Stimulated activated CD4-positive, alpha-beta T cell treated with anti-CD3 and anti-CD28 coated beads, Interleukin-4, amount 100 ng/mL, for 4 hours (primary cell): ENCODE measurements at places on chromosomes 6 and 20.
A peak's percentile ranks its signal among the peaks of the same experiment; 100 is the strongest.

- peak; percentile 49 for DNase-seq
Observed at GRCh38 chr20:58870293-58871014, 17.9 kb downstream of the GNAS start.

DNA sequence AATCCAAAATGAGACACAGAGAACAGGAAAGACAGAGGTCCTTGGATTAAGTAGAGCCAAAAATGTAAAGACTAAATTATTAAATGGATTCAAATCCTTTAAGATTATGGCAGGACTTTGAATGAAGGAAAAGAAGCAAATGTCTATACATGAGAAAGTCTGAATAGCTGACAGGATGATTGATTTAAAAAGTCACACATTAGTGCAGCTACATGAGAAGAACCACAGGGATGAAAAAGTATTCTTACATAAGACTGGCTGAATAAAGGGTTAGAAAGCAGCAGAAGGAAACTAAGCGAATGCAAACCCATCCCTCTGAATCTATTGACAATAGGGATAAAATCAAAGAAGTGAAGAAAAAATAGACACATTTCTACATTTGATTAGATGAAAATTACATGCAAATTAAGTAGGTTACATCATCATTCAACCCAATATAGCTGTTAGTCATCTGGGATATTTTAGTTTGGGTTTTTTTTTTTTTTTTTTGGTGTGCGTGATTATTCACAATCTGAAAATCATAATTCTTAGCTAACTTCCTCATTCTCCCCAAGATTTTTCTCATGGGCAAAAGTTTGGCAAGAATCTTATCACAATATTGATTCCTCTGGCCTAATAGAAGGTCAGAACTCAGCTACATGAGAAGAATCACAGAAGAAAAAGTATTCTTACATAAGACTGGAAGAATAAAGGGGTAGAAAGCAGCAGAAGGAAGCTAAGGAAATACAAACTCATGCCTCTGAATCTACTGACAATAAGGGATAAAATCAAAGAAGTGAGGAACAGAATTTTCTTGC is 845.4 kb downstream of the HACE1 start:
- DNase-seq: no peak

DNA sequence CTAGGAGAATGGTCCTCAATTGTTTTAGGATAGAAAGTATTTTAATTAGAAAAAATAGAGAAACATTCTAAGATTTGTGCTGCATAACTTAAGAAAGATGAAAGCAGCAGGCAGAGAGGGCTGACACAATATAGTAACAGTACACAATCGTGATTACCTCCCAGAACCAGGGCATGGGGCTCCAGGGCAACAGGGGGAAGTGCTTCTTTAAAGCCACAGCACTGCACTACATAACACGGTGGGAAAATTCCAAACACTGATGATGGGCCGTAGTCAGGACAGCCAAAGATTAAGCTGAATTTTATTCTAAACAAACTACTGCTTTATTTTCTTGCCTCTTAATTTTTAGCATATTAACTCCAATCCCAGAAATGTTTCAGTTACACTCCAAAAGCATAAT is 14.4 kb downstream of the EXOC2 start:
- DNase-seq: no peak

DNA sequence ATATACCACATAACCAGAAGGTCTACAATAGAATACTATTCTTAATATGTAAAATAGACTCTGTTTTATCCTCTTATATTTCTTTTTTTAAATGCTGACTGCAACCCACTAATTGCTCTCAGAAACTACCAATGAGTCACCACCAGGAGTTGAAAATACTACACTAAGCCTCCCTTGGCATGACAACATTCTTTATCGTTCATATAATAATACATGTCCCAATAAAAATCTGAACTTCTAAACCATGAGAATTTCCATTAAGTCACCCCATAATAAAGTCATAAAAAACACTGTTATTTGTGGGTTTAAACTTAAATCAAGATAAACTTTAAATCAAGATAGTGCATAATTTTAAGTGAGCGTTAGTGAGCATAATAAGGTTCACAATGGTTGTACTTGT is 4.2 kb downstream of the HACE1 start:
- DNase-seq: no peak

GRCh38 chr20:4613718-4614620 is 107.7 kb upstream of the PRND start:
- peak; percentile 69 for DNase-seq

DNA sequence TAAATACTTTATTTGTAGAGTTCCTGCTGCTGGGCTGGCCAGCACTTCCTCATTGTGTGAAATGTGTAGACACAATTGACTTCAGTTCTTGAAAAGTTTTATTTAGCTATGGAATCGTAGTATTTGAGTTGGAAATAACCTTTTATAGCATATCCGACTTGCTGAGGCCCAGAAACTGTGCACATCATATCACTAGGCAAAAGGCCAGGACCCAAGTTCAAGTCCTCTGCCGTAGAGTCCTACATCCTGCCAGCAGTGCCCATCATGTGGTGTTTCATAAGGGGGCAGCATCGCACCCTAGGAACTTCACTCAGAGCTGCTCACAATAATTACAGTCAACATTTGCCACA is 207.7 kb upstream of the SNX9 start:
- no peak for DNase-seq

GRCh38 chr6:168598251-168599117 is 157.5 kb downstream of the SMOC2 start:
- DNase-seq: no peak

DNA sequence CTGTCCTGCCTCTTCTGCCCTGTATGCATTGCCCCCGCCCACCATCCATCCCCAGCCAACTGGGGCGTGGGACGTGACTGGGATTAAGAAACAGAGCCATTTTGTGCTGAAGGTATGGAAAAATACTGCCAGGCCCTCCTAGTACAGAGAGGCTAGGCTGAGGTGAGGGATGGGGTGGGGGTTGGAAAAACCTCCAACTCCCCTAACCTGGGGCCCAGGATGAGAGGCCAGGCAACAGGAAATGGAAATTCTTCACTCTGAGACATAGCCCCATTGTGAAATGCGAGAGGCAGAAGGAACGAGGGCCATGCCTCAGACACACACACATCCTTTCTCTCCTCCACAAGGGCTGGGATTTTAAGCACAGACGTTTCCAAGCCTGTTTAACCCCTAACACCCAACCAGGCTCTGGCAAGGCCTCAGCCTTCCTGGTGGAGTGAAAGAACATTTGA is 19.9 kb downstream of the KCNK5 start:
- DNase-seq: no peak

GRCh38 chr6:110674096-110674495 is 141.2 kb downstream of the CDK19 start:
- DNase-seq: no peak

DNA sequence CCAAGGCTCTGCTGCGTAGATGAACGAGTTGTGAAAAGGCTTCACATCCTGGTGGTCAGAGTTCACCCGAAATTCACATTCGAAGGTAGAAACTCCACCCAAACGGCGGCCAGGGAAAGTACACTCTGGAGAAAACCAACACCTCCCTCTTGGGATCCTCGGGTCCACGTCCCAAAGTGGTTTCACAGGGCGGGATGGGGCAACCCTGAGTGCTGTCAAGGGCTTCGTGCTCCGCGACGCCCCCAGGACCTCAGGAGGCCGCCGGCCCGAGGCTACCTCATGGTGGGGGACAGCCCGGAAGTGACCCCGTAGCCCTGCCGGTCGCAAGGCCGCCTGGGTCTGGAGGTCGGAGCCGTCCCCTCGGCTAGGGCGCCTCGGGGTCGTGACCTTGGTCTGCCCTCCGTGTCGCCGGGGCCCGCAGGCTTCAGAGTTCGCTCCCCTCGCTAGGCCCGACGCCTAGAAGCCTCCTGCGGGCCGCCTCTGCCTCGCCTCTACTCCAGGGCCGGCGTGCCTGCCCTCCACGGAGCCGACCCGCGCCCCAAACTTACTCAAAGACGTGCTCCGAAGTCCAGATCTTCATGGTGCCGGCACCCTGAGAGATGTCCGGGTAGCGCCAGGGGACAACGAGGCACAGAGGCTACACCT is at the start of gene PRELID3B:
TSS of gene PRELID3B (minus strand) at position 636 of the 645 bp plus-strand sequence. CDS start at position 580, 56 bp downstream.
- no peak for DNase-seq

DNA sequence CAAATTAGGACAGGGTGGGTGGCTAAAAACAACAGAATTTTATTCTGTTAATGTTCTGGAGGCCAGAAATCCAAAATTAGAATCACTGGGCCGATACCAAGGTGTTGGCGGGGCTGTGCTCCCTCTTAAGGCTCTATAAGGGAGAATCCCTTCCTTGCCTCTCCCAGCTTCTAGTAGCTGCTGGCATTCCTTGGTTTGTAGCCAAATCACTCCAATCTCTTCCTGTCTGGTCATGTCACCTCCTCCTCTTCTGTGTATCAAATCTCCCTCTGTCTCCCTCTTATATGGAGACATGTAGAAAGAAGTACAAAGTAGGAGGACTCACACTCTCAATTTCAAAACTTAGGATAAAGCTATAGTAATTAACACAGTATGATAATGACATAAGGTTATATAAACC is 102.9 kb upstream of the SIRPA start:
- no peak for DNase-seq

GRCh38 chr6:139126255-139126654 is 8.6 kb upstream of the HECA start:
- no peak for DNase-seq

GRCh38 chr20:25283221-25283951 is 35.5 kb downstream of the PYGB start:
- DNase-seq: no peak

DNA sequence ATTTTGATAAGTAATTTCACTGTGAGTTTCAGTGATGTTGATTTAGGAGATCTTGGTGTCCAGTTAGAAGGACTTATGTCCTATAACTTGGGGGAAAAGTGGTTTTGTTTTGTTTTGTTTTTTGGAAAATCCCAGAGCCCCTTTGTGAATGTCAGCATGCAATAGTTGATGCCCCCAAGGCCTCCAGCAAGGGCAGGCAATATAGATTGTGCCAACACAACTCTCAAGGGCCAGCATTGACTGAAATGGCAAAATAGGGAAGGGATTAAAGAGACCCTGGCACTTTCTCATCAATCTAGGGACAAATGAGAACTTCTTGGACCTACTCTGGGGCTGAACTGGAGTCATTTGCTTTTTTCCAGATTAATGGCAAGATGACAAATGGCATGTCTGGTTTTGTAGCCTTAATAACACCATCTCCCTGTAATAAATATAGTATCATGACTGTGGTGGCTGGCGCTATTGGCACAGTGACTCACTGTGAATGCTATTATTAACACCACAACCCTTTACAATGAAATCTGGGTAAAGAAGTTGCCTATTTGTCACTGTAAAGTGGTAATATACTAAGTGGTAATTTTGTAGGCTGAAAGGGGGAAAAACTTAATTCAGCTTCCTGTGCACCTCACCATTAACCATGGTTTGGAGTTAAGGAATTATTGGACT is 51.8 kb downstream of the ABRACL start:
- DNase-seq: no peak

DNA sequence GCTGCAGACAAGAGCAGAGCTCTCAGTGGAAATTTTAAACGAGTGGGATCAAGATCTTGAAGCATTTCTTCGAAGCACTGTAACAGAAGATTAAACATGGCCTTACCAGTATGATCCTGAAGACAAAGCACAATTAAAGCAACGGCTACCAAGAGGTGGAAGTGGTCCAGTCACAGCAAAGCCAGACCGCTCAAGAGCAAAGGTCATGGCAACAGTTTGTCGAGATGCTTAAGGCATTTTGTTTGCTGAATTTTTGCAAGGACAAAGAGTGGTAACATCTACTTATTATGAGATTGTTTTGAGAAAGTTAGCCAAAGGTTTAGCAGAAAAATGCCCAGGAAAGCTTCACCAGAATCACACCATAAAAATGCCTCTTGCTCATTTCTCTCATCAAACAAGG is 153.4 kb upstream of the CARMIL1 start:
- DNase-seq: no peak

DNA sequence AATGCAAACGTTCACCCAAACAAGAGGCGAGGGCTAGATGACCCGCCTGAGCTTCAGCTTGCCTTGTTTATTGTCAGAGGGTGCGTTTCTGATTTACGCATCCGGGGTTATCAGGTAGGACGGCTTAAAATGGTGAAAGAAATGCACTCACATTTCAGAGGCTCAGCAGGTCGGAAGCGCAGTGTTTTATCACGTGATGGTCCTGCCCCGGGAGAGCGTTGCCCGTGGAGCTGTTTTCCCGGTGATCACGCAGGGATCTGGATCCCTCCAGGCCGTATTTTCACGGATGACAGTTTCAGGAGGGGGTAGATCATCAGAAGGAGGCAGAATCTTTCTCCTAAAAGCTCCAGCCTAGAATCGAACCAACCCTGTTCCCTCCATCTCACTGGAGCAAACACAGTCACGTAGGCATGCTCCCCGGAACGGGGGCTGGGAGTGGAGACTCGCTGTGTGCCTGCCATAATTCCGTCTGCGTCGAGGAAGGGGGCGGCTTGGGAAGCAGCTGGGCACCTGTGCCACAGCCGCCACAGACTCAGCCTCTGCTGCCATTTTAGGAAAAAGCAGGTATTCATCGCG is 121.7 kb downstream of the SMOC2 start:
- DNase-seq: no peak

DNA sequence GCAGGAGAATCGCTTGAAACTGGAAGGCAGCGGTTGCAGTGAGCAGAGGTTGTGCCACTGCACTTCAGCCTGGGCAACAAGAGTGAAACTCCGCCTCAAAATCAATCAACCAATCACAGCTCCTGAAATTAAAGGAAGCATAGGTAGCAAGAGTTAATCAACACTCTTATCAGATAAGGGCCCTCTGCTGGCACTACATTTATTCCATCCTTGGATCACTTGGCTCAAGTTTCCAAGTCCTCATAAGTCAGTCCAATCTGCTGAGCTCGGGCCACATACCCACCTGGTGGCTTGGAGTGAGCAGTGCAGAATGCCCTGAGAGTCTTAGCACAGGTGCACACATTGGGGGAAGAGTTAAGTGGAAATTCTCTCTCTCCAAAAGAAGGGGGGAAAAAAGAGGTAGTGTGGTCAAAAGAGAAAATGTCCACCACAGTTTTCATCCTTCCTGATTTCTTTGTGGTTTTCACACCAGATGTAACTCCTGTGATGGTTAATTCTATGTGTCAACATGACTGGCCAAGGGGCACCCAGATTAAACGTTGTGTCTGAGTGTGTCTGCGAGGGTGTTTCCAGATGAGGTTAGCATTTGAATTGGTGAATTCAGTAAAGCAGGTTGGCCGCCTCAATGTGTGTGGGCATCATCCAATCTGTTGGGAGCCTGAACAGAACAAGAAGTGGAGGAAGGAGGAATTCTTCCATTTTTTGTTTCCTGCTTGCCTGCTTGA is 14.2 kb upstream of the FAM8A1 start:
- no peak for DNase-seq

- peak; percentile 70 for DNase-seq
Observed at GRCh38 chr20:46013829-46014516, 5.3 kb downstream of the MMP9 start.

DNA sequence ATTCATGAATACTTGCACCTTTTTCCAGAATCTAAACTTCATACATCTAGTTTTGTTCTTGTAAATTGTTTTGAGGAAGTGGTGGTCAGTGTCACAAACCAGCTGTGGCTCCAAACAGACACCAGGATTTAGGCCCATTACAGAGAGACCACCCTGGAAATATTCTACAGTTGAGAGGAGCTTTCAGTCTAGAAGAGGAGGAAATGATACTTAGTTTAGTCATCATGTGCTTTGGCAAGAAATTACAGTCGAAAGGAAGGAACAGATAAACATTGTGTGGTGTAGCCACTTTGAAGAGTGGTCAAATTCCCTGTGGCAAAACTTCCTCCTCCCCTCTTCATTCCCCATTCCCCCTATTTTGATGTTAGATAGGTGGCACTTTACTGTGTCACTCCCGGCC is 15.7 kb downstream of the DCBLD1 start:
- DNase-seq: no peak
